H7 (cell line): ENCODE measurements at places on chromosomes 2 and 18.

GRCh38 chr18:7872569-7872968, 305.5 kb downstream of the PTPRM start:
- DNase-seq = no peak

- no peak for DNase-seq
Measured at GRCh38 chr2:68723181-68723580, 11.4 kb upstream of the ARHGAP25 start.

GRCh38 chr2:235642446-235643098, 148.7 kb downstream of the AGAP1 start:
- DNase-seq = no peak

DNA sequence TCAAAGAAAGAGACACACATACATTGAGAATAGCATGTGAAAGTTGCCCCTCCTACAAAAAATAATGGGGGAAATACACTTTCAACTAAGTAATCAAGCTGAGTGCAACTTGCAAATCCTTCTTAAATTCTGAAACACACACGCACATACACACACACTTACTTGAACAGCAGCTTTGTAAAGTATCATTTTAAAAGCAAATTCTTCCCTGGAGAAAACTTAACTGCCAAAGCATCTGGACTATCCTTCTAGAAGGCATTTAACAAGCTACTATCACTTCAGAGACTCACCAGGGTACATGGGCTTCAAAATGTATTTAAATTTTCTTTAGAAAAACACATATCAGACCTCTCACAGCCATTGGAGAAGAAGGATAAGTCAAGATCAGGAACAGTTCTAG, 15.3 kb downstream of the GAREM1 start:
- no peak for DNase-seq

GRCh38 chr18:23316988-23317387, 136.1 kb upstream of the RIOK3 start:
- DNase-seq = no peak

GRCh38 chr2:197875763-197876162, 71.4 kb downstream of the PLCL1 start:
- no peak for DNase-seq

DNA sequence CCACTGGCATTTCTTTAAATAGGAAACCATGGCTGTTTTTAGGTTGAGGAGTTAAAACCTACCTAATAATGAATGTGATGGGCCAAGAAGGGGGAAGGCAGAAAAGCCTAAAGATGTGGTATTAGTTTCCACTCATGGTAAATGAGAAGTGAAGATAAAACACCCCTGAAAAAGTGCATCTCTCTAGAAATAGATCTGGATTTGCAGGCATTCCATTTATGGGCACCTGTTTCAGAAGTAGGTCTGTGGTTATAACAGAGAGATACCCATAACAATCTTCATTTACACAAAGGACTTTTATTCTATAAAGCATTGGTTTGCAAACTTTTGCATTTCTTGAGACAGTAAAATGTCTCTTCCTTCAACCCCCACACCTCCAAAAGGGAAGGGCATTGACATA, 62.1 kb downstream of the PRKCE start:
- no peak for DNase-seq

GRCh38 chr2:81853341-81853740, 1548.8 kb upstream of the LRRTM1 start:
- no peak for DNase-seq

DNA sequence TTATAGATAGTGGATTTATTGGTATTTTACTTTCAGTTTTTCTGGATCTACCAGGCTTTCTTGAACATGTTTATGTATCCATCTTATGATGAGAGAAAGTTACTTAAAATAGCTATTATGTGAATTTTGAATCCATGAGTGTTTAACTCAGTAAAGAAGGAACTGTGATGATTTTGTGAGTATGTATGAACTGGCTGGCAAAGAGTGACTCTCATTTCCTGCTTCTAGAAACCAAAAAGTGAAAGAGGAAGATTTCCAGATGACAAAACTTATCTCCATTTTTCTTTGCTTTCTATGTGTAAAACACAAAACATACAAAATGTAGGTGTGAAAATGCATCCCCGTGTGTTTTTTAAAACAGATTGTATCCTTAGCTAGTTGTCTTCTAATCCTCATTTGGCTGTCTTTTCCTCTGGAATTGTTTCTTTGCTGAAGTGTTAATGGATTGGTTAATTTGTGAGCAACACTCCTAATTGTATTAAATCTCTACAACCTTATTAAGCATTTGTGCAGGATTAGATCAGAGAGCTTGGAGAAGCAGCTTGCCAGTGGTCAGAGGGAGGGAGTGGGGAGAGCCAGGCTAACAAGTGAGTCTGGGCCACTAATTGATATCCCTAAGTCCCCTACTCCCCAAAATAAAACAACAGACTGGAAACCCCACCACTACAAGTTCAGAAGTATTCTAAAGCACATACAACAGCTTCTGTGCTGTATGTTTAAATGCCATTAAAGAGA, 23.9 kb downstream of the PTPRM start:
- no peak for DNase-seq
